ENCODE measurements at places on chromosomes 3 and 15. TPM values are rescaled to one million over a fixed set of nuclear protein-coding genes. Genes with fewer than 3 reads are reported as not detected.

GRCh38 chr3:104832530-104832929 is 534.2 kb upstream of the ALCAM start:
- no peak for DNase-seq
- no peaks in the 10 kb centered on the region for H3K36me3 ChIP-seq
- no peak overlapping the region for H3K4me3 ChIP-seq
- peaks cover 7% of the 10 kb centered on the region for H3K4me1 ChIP-seq
- H3K27ac ChIP-seq = no peak overlapping the region
- no peaks in the 10 kb centered on the region for H3K27me3 ChIP-seq

DNA sequence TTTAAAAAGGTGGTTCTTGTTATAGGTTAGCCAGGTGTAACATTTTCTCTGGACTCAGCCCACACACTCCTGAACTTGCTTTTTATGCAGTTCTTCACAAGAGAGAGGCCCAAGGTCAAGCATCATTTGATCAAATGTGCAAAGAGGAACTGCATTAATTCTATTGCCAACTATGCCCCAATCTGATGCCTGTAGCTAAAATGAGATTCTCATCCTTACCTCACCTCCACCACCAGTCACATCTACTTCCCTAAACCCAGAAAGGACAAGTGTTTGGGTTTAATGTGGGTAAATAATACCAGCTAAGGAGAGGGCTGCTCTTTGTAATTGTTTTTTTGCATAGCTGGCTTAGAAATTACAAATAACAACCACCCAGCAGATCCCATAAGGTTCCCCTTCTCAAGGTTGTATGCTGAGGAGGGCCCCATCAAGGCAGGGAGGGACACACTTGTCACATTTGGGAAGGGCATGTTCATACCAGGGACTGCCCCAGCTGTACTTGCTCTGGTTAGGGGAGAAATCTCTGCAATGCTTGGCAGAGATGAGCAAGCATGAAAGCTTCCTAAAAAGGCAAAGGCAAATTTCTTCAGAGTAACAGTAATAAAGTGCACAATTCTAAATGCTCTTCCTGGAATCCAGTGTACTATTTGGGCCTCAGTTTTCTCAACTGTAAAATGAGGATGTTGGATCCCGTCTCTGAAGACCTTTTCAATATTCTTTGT is 76.2 kb downstream of the TGFBR2 start:
- peaks cover 34% of the 10 kb centered on the region for H3K4me1 ChIP-seq
- H3K36me3 ChIP-seq = peaks cover 52% of the 10 kb centered on the region
- H3K27me3 ChIP-seq = no peaks in the 10 kb centered on the region
- peak; percentile 40 for DNase-seq
- no peak overlapping the region for H3K4me3 ChIP-seq

GRCh38 chr15:93210995-93211394 is 122.0 kb upstream of the RGMA start:
- DNase-seq = no peak
- H3K4me3 ChIP-seq = no peak overlapping the region
- H3K36me3 ChIP-seq = no peaks in the 10 kb centered on the region

GRCh38 chr15:53116169-53116568 is 326.0 kb upstream of the ONECUT1 start:
- no peak for DNase-seq
- H3K36me3 ChIP-seq = no peaks in the 10 kb centered on the region
- H3K27ac ChIP-seq = no peak overlapping the region
- no peak overlapping the region for H3K4me3 ChIP-seq
- H3K4me1 ChIP-seq = no peaks in the 10 kb centered on the region

Gene CALML4
- 2.4 TPM for total RNA-seq

Measured in GM23248 (cell line).